ENCODE measurements at places on chromosomes 13 and 19. TPM values are rescaled to one million over a fixed set of nuclear protein-coding genes. Genes with fewer than 3 reads are reported as not detected.
A peak's percentile ranks its signal among the peaks of the same experiment; 100 is the strongest.

DNA sequence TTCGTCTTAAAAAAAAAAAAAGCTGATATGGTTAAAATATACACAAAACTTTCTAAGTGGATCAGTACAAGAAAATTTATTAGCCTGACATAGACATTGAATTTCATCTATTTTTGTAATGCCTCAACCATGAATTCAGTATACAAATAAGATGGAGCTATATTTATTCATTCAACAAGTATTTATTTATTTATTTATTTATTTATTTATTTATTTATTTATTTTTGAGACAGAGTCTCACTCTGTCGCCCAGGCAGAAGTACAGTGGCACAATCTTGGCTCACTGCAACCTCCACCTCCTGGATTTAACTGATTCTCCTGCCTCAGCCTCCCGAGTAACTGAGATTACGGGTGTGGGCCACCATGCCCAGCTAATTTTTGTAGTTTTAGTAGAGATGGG lies 78.5 kb upstream of the GSX1 start:
- DNase-seq = no peak

GRCh38 chr13:30895773-30896172 lies 10.3 kb upstream of the MEDAG start:
- DNase-seq = peak; percentile 52

- no peak for DNase-seq
Observed at GRCh38 chr19:6997679-6998445, 23.4 kb downstream of the MBD3L2B start.

GRCh38 chr13:109271061-109271460 lies 515.3 kb downstream of the IRS2 start:
- no peak for DNase-seq

GRCh38 chr13:66224663-66225062 lies 1005.5 kb downstream of the PCDH9 start:
- no peak for DNase-seq

The PSG6 gene
- total RNA-seq = not detected

DNA sequence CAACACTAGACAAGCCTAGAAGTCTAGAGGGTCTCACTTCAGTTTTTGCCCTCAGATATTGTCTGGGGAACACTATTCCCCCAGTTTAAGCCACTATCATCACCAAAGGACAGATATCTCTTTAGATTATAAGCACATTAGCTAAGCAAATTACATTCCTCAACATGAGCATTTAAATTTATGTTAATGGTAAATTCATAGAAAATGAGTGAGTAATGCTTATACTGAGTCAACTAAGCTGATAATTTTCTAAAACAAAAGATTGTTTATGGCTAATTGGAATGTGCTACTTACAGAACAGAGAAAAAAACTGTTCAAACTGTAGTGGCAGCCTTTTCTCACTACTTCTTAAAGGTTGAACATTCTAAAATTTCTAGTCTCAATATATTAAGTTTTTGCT lies 290.2 kb downstream of the SLITRK1 start:
- no peak for DNase-seq

GRCh38 chr13:34038541-34039068 lies 220.7 kb downstream of the RFC3 start:
- DNase-seq = no peak

The TEX29 gene
- total RNA-seq = not detected

DNA sequence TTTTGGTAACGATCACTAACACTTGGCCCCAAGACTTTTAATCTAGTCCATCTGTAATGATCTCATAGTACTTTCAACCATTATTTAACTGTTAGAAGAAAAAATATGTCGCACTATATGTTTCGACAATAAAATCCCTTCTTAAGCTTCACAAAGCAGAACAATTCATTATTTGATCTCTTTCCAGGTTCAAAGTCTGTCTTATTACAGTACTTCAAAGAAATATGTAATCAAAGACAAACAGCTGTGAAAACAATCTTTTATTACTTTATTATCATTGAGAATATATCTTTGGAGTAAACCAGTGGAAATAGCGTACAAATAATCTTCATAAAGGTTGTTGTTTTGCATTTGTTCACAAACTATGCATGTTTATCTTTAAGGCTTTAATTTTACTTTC lies 93.5 kb downstream of the DACH1 start:
- DNase-seq = no peak

The NLRP9 gene
- total RNA-seq = not detected

- DNase-seq = peak; percentile 52
Observed at GRCh38 chr19:51158474-51159129, 16.5 kb downstream of the SIGLEC7 start.

DNA sequence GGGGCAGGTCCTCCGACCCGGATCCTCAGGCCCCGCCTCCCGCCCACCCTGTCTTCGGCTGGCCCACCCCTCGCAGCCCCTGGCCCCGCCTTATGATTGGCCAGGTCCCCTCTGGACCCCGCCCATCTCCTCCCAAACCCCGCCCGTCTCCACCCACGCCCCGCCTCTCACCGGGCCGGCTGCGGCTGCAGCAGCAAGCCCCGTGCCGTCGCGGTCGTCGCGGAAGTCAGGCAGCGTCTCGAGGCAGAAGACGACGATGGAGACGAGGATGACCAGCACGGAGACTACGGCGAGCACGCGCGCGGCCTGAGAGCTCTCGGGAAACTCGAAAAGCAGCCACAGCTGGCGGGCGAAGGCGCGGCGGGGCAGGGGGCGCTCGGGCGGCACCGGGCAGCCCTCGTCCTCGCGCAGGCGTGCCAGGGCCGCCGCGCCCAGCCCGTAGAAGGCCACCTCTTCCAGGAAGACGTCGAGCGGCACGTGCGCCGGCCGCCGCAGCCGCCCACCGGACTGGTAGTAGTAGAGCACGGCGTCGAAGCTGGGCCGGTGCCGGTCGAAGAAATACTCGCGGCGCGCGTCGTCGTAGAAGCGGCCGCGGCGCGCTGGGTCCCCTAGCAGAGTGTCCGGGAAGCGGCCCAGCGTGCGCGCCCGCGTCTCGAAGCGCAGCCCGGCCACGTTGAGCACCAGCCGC lies 495 bp downstream of the KCNA7 start:
- DNase-seq = no peak

GRCh38 chr13:86792153-86792651 lies 879.0 kb upstream of the SLITRK5 start:
- no peak for DNase-seq

The NCAN gene
- not detected for total RNA-seq

The NLRP4 gene
- total RNA-seq = not detected

The UGGT2 gene
- total RNA-seq = 11.4 TPM

The SMAD9 gene
- 4.2 TPM for total RNA-seq

- DNase-seq = no peak
Observed at GRCh38 chr19:48239120-48239519, 16.6 kb downstream of the CARD8 start.

GRCh38 chr19:23439623-23440022 lies 44.4 kb upstream of the ZNF91 start:
- DNase-seq = no peak

The SBK2 gene
- total RNA-seq = 6.5 TPM

DNA sequence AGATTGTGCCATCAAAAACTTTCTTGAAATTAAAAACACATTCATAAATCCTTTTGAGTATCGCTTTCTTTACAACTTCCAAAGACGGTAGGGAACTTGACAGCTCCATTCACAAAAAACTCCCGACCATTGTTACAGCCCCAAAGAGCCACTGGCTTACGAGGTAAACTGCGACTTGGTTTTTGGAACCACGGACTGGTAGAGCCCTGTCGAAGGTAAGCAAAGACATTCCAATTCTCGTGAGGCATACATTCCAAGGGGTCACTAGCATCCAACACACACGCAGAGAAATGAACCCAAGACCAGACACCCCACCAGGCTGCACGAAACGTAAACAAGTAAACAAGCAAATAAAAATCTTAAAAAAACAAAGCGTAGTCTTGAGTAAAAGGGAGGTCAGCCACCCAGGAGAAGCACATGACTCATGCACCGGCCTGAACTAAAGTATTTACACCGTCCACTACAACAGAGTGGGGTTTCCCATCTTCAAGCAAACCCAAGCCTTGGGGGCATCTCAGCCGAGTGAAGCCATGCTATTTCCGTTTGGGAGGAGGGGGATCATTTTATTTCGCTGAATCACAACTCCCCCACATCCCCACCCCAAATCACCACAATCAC lies 1.4 kb downstream of the BRD4 start:
- no peak for DNase-seq

GRCh38 chr19:16078759-16079707 lies 2.7 kb downstream of the TPM4 start:
- peak; percentile 65 for DNase-seq

The CYSLTR2 gene
- 7.6 TPM for total RNA-seq

DNA sequence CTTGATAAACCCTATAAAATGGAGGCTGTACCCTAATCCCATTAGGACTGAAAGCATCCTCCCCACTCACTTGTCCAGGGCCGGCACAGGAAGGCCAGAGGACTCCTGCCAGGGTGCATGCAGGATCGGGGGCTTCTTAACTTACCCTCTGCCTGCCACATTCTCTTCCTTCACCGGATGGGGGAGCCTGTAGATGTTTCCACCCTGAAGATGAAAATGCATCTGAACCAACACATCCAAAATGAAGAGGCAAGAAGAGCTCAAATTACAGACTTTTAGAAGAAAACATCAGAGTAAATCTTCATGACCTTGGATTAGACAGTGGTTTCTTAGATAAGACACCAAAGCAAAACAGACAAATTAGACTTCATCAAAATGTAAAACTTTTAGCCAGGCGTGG lies 25.9 kb upstream of the NAPA start:
- DNase-seq = no peak

The FAM216B gene
- 0.99 TPM for total RNA-seq

- DNase-seq = no peak
Observed at GRCh38 chr13:30504081-30504480, 38.3 kb upstream of the HMGB1 start.

- DNase-seq = no peak
Observed at GRCh38 chr13:35881360-35881759, 249.8 kb downstream of the DCLK1 start.

The RGL3 gene
- 9.2 TPM for total RNA-seq

DNA sequence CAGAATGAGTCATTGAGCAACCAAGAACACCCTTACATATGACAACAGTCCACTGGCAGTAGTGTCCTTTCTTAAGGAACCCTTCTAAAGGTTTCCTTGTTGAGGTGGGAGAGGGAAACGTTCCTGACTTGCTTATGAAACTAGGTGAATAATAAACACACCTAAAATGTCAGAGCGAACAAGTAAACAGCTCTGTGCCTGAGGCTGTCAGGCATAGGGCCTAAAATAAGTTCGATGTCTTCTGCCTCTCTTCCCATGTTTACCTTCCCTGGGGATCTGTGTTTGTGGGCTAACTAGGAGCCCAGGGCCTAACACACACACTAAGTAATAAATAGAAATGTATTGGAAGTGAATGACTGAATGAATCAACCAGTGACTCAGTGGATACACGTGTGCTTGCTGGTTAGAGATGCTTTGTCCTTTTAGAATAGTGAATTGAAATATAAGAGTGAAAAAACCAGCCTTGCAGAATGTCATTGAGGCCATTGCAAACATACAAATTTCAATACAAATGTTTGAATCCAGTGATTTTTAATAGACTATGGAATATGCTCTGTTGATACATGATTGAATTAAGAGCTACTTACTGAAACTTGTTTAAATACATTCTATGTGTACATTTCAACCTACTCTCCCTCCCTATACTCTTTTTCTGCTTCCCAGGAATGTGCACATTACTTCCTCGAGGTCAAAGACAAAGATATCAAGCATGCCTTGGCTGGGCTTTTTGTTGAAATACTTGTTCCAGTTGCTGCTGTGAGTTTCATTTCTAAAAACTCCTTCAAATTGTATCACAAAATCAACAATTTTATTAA lies 102.9 kb downstream of the FRY start:
- DNase-seq = no peak

- no peak for DNase-seq
Observed at GRCh38 chr13:25409938-25410337, 38.2 kb downstream of the ATP8A2 start.

GRCh38 chr19:38676023-38676877 lies 28.8 kb downstream of the ACTN4 start:
- no peak for DNase-seq

DNA sequence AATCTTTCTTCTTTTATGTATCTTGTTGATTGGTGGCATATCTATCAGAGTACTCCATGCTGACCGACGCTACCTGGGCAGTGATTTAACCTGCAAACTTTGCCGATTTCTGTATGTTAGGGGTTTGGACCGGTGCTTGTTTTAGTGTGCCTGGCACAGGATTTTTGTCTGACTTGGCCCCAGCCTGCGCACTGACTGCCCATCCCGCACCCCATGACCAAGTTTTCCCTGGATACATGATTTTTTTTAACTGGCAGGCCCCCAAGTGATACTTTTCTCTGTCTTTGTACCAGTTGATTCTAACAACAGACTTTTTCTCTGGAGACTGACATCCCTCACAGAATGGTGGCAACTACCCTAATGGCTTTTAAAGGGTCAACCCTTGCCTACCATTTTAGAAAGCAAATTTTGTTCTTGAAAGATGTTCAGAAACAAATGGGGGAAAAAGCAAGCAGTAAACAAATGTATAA lies 69.0 kb upstream of the C1QTNF9B start:
- DNase-seq = no peak

GRCh38 chr19:7748756-7749155 lies 1.4 kb upstream of the CD209 start:
- DNase-seq = no peak

The ZNF729 gene
- total RNA-seq = not detected

DNA sequence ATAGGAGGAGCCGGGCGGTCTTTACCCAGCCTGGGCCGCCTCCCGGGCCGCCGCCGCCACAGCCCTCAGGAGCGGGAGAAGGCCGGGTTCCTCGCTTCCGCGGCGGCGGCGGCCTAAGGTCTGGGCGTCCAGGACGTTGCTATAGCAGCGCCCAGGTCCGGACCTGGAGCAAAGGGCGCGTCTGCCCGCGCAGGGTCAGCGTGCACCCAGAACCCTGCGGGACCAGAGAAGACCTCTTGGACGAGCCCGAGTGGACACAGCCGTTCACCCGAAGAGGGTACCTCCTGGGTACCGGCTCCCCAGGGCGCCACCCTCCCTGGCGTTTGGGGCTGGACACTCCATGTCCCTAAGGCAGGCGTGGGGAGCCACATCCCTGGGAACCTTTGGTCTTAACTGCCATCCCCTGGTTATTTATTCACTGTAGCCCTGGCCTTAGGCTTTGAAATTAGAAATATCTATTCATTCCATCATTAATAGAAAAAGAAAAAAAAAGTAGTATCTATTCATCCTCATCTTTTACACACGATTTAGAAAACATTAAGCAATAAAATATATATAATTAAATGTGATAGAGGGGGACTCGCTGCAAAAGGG lies 2.4 kb downstream of the DZIP1 start:
- peak; percentile 41 for DNase-seq

The MAMSTR gene
- total RNA-seq = 1.8 TPM

The TLE6 gene
- total RNA-seq = 1.3 TPM
